ENCODE measurements at places on chromosomes 4 and X.

- DNase-seq, result no peak
Measured at GRCh38 chr4:40628888-40629287, 776 bp downstream of the RBM47 start.

- no peak for DNase-seq
Measured at GRCh38 chr4:148632476-148632875, 190.3 kb upstream of the NR3C2 start.

- DNase-seq, result no peak
Measured at GRCh38 chr4:73426666-73427065, 9.4 kb upstream of the AFP start.

DNA sequence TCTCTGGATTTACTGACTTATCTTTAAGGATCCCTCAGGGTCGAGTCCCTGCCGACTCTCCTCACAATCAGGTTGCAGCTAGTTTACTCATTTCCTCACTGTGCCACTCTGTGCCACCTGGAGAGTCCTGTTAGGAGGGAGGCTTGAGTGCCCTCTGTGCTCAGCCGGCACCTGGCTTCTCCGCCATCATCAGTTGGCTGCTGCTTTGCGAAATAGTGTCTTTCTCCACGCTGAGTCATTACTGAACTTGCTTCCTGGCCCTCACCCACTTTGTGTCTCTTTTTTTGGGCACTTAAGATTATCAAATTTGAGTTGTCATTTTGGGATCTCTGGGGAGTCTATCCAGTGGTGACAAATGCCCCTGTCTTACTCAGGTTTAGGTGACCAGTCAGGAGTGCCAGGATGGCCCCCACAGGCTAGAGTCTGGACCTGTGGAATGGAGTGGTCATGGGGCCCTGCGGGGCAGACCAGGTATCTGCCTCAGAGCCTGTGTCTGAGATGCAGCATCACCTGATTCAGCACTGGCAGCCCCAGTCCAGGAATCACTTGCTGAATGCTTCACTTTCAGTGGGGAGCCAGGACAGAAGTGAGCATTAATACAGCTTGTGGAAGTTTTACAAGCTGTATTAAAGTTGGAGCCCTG is 37.7 kb downstream of the JADE1 start:
- no peak for DNase-seq

DNA sequence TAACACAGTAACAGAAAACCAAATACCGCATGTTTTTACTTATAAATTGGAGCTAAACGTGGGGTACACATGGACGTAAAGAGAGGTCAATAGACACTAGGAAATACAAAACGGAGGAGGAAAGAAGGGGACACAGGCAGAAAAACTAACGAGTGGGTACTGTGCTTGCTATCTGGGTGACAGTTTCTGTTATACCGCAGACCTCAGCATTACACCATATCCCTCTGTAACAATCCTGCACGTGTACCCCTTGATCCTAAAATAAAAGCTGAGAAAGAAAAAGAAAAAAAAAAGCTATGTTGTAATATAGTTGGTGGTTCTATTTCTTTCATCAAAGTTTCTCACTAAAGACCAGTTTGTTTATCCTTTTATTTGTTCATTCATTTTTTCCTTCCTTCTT is 47.9 kb upstream of the UNC5C start:
- no peak for DNase-seq

GRCh38 chr4:6328526-6328925 is 58.9 kb downstream of the WFS1 start:
- no peak for DNase-seq

GRCh38 chrX:5051831-5052491 is 1176.7 kb downstream of the NLGN4X start:
- no peak for DNase-seq

DNA sequence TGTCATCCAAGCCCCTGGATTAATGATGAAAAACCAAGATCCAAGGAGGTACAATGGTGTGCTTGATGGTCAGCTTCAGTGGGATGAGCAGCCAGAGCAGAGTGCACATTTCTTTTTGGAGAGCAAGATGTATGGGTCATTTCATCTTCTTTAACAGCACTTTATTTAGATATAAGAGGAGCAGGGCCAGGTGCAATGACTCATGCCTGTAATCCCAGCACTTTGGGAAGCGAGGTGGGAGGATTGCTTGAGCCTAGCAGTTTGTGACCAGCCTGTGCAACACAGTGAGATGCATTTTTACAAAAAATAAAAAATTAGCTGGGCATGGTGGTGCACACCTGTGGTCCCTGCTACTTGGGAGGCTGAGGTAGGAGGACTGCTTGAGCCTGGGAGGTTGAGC is 45.3 kb upstream of the MAP3K15 start:
- DNase-seq, result no peak

DNA sequence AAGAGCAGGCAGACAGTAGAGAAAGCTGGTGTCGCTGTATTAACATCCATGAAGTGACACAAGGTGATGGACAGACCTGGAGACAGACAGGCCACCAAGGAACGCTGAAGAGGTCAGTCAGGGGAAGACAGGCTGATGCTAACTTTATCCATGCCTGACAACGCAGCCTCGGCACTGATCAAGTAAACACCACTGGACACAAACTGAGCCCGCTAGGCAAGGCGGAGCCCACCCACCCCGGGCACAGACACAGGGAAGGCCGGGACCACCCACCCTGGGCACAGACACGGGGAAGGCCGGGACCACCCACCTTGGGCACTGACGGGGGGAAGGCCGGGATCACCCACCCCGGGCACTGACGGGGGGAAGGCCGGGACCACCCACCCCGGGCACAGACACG is 18.8 kb downstream of the PPP2R3B start:
- no peak for DNase-seq

DNA sequence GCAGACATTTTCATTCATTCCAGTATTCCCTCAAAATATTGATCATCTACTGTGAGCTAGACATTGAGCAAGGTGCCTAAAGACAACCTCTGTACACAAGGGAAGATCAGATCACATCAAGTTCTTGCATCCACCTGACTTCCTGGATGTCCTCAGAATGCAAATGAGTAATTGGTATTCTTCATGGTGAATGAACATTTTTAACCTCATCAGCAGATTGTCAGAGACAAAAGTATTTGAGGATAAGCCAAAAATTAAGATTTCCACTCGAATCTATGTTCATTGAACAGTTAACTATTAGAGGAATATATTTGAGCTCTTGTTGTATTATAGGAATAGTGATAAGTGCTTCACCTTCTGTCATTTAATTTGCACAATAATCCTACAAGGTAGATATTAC is 1.3 kb downstream of the SMARCAD1 start:
- DNase-seq, result no peak

- DNase-seq, result no peak
Measured at GRCh38 chr4:93748373-93749291, 79.9 kb upstream of the ATOH1 start.

DNA sequence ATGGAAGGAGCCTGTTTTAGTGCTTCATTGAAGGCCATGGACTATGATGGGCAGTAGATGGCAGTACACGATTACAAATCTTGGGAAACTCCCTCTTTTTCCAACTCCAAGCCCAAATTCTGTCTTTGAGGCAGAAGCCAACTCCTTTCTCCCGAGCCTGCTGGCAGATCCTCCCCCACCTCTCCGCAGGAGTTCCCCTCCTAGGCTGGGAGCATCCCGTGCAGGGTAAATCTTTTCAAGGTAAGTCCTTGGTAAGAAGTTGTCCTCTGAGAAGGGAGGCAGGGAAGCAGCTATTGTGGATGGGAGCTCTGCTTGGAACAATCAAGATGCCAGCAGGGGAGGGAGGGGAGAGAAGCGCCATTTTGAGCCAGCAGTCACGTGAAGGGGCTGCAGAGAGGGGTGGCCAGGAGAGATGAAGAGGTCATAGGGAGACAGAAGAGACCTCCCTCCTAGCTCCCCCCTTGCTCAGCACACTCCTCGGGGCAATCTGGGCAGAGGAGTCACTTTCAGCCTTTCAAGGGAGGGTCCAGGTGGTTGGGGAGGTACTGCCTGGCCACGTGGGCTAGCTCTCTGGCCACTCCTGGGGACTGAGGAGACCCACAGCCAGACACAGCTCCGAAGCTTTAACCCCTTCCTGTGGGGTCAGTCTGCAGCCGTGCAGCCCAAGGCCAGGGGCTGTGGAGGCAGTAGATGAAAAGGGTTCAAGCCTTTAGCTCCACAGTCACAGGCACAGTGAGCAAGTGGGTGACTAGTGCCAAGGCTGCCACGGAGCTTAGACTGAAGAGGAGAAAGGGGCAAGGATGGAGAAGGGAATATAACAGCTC is 9.6 kb downstream of the CC2D2A start:
- DNase-seq, result no peak

DNA sequence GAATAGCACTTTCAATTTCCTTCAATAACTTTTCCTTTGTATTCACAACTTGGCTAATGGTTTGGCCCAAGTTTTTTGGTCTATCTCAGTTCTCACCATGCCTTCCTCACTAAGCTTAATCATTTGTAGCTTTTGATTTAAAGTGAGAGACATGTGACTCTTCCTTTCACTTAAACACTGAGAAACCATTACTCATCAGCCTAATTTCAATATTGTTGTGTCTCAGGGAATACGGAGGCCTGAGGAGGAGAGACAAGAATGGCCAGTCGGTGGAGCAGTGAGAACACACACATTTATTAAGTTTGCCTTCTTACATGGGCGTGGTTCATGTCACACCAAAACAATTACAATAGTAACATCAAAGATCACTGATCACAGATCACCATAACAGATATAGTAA is 56.7 kb downstream of the TSPAN5 start:
- DNase-seq, result no peak

GRCh38 chr4:7353046-7353790 is 81.5 kb downstream of the PSAPL1 start:
- no peak for DNase-seq

GRCh38 chr4:106353786-106354185 is 14.8 kb downstream of the GIMD1 start:
- no peak for DNase-seq

- no peak for DNase-seq
Measured at GRCh38 chr4:154586296-154587033, 4.1 kb downstream of the FGA start.

GRCh38 chrX:9627922-9628321 is 137.7 kb downstream of the GPR143 start:
- no peak for DNase-seq

GRCh38 chr4:24991015-24991414 is 39.7 kb downstream of the LGI2 start:
- no peak for DNase-seq

DNA sequence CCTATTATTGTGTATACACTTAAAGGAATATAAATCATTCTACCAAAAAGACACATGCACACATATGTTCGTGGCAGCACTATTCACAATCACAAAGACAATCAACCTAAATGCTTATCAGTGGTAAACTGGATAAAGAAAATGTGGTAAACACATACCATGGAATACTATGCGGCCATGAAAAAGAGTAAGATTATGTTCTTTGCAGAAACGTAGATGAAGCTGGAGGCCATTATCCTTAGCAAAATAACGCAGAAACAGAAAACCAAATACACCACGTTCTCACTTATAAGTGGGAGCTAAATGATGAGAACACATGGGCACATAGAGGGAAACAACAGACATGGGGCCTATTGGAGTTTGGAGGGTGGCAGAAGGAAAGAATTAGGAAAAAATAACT is 593.2 kb downstream of the DMD start:
- DNase-seq, result no peak

DNA sequence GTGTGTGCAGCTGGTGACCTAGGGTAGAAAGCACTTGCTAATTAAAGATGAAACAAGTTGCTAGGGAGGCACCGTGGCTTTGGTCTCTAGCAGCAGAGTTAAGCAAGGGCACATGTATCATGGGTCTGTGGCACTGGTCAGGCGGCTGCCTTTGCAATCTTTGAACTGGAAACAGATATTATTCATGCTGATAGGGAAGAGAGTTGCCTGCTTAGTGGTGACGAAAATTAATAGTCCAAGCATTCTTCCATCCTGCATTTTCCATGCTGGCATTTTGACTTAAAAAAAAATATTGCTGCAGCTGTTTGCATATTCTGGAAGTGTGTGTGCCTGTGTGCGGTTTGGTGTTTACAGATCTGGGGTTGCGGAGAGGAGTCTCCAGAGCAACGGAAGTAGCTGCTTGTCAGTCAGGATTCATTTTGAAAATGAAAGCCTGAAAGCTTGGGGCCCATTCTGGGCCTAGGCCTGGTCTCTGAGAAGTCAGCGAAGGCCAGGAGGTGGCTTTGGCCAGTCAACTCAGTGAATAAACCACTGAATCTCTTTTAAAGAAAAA is 2.3 kb upstream of the SOWAHD start:
- no peak for DNase-seq

DNA sequence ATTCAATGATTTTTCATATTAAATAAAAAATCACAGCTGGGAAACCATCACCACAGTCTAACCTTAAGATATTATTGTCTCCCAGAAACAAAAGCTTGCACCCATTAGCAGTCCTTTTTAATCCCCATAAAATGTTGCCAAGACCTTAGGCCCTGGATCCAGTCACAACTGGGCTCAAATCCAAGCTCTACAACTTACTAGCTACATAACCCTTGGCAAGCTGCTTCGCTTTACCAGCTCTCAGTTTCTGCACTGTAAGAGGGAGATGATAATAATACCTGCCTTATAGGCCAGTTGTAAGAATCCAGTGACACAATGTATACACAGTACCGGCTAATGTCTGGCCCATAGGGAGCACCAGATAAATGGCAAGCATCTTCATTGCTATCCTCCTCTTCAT is 400.9 kb upstream of the FGF13 start:
- no peak for DNase-seq

- DNase-seq, result no peak
Measured at GRCh38 chr4:143609492-143609891, 91.0 kb downstream of the FREM3 start.

GRCh38 chrX:106626789-106627188 is 15.0 kb downstream of the RADX start:
- no peak for DNase-seq

DNA sequence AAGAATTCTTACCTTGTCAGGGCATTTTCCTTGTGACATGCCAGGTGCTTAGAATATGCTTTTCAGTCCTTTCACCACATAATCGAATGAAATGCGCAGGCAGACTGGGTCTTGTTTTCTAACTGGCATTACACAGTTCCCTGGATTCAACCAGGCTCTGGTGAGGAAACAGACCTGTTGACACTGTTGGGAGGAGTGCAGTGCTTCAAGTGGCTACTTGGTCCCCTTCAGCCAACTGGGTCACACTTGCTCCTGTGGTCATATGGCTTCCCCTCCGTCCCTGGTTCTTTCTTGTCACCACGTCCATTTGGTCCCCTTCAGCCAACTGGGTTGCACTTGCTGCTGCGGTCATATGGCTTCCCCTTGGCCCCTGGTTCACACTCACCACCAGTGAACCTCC is 9.7 kb downstream of the SMIM20 start:
- DNase-seq, result no peak

DNA sequence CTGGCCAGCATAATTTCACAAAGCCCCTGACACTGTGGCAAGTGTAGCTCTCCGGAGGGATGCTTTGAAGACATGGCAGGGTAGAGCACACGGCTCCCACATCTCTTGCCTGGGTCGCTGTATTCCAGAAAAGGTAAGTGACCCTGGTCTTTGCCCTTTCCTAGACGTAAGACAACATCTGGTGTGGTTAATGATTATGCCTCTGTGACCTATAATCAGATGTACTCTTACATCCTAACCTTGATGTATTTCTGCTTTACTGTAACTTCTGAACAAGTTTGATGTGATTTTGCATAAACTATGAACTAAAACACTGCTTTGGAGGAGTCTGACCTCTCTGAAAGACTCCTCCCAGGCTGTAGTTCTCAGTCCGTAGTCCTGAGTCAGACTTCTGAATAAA is 59.1 kb upstream of the ACSL1 start:
- DNase-seq, result no peak

Measured in activated CD8-positive, alpha-beta memory T cell treated with anti-CD3 and anti-CD28 coated beads for 4 hours (primary cell).